Cortex of kidney (tissue), 1 donor: ENCODE measurements at places on chromosomes 4 and X.

DNA sequence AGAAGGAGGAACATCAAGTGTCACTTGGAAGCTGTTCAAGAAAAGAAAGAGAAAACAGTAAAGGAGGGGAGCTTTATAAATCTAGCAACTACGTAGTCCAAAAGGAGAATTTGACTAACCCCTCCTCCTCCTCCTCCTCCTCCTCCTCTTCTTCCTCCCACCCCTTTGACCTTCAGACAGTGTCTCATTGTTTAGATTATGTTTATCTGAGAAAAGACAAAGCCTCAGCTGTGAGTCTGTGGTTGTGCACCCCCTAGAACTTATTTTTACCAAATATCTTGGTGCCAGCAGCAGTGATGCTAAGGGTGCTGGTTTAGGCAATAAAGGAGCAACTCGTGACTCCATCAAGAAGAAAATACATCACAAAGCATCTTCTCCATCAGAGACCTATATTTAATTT is 68.9 kb upstream of the BMP2K start:
- no peak for DNase-seq

GRCh38 chr4:30720661-30721184 is 554 bp downstream of the PCDH7 start:
- no peak for DNase-seq

- DNase-seq, result no peak
These were observed 199.7 kb downstream of the CRLF2 start for GRCh38 chrX:1012678-1013300.

GRCh38 chrX:68989865-68990606 is 161.2 kb downstream of the EFNB1 start:
- no peak for DNase-seq

DNA sequence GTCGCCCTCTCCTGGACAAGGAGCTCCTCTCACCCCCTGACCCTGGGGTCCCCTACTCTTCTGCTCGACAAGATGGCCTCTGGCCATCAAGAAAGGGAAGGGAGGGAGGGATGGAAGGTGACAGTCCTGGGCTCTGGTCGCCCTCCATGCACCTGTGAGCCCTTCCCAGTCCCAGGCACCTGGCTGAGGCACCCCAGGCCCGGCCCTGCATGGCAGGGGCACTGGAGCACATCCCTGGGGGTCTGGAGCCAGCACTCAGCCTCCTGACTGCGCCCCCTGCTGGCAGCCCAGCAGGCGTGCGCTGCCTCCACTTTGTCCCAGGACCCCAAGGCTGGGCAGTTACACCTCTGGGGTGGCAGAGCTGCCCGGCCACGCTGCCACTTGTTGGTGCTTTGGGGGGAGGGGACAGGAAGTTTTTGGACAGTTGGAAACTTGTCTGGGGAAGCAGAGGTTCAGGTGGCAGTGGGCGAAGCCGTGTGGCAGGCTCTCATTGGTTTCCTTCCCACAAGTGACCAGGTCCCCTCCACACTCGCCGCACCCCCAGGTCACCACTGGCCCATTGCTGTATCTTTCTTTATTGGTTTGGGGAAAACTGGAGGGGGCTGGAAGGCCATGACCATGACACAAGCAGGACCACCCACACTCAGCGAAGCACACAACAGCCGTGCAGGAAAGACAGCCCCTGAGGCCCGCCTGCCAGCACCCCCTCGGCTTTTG is 4.3 kb downstream of the PNCK start:
- no peak for DNase-seq

DNA sequence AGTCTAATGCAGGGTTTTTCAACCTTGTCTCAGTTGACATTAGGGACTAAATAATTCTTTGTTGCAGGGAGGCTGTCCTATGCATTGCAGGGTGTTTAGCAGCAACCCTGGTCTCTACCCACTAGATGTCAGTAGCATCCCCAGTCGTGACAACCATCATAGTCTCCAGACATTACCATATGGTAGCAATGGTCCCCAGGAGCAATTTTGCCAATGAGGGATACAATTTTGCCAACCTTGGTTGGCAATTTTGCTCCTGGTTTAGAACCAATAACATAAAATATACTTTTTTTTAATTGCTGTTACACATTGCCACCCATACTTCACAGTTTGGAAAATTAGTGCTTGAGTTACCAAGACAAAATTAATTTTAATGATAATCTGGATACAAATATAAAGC is 6.0 kb downstream of the EREG start:
- no peak for DNase-seq

DNA sequence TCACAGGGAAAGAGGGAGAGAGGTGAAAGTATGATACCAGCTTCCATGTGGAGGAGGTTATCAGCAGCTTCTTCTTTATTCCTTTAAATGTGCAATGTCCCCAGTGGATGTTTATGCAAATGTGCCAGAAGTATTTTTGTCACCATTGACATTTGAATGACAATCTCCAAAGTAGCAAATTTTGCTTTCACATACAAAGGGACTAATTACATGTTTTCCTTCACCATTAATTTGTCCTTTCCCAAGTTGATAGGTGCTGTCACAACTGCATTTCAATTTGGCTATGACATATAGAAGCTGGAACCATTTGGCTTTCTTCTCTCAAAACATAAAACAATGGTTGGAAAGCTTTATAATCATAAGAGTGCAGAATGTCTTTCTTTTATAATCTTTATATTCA is 469.0 kb upstream of the NWD2 start:
- DNase-seq, result no peak

DNA sequence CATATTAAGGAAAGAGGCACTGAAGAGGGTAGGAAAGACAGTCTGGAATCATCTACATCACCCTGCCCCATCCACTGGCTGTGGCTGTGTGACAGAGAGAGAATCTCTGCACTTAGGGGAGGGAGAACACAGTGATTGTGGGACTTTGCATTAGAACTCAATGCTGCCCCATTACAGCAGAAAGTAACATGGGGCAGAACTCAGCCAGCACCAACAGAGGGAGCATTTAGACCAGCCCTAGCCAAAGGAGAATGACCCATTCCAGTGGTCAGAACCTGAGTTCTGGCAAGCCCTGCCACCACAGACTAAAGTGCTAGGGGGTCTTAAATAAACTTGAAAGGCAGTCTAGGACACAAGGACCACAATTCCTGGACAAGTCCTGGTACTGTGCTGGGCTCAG is 37.9 kb downstream of the ZNF330 start:
- DNase-seq, result no peak

DNA sequence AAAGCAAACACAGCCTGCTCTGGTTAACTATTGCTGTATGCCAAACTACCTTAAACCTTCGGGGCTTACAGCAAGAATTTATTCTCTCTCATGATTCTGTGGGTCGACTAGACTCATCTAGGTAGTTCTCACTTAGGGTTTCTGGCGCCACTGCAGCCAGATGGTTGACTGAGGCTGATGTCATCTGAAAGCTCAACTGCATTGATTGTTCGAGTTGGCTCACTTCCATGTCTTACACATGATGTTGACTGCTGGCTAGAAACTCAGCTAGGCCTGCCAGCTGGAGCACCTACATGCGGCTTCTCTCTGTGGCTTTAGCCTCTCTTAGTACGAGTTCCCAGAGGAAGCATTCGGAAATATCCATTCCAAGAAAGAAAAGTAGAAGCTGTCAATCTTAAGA is 103.2 kb downstream of the SRPX start:
- no peak for DNase-seq

DNA sequence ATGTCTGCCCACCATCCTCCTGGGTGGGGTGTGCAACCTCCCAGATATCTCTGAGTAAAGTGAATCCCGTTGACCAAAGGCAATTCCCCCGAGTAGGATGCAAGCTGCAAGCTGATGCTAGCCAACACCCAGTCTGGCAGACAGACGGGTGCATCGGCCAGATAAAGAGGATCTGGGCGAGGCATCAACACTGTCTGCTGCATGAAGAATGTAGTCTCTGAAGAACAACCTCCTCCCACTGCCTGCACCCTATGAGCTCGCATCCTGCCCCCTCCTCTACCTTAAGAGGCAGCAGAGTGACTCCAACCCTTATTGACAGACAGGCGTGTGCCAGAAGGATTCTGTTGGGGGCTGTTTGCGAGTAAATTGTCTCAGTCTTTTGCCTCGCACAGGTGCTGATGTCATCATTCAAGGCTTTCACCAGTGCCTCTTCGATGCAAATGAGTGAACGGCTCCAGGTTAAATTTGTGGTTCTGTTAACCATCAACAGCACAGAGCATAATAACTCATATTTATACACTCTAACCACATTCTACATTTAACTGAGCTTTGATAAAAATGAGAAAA is 546.9 kb downstream of the BCOR start:
- no peak for DNase-seq

DNA sequence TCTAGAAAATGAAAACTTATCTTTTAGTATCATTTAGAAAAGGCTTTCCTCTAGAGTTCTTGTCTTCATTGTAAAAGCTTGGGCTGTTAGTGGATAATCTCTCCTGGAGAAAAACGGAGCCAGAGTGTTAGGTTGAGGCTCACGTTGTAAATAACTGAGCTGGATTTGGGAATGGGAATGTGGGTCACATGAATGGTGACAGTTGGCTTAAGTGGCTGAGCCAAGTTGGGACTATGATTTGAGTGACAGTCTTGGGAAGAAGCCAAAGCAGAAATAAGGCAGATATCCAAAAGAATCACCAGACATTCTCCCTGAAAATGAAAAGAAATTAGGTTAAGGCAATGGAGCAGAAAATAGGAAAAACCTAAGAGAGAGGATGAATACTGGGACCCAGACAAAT is 33.6 kb upstream of the PDGFC start:
- no peak for DNase-seq

DNA sequence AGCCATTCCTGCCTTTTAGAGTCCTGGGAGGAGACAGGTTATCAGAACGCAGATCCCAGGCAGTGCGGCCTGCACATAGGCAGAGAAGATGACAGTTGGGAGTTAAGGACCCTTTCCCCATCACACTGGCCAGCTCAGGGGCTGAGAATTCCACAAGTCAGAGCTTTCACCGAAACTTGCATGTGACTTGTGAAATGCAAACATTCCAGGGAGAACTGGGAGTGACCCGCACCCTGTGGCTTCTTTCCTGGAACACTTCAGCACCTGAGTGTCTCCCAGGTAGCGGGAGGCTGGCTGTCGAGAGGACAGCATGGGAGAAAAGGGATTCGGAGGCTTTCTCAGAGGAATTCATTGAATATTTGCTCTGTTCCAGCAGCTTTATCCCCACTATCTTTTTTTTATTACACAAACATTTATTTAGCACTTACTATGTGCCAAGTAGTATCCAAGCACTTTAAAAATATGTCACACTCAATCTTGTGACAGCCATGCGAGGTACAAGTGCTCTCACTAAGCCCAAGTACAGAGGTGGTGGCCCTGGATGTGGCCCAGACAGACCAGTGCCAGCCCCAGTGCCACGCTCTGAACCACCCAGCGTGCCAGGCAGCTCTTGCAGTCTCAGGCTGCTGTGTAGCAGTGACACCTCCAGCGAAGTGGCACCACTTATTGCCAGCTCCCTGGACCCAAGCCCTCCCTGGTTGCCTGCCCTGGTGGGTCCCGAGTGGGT is 100.5 kb downstream of the PHKA2 start:
- no peak for DNase-seq

DNA sequence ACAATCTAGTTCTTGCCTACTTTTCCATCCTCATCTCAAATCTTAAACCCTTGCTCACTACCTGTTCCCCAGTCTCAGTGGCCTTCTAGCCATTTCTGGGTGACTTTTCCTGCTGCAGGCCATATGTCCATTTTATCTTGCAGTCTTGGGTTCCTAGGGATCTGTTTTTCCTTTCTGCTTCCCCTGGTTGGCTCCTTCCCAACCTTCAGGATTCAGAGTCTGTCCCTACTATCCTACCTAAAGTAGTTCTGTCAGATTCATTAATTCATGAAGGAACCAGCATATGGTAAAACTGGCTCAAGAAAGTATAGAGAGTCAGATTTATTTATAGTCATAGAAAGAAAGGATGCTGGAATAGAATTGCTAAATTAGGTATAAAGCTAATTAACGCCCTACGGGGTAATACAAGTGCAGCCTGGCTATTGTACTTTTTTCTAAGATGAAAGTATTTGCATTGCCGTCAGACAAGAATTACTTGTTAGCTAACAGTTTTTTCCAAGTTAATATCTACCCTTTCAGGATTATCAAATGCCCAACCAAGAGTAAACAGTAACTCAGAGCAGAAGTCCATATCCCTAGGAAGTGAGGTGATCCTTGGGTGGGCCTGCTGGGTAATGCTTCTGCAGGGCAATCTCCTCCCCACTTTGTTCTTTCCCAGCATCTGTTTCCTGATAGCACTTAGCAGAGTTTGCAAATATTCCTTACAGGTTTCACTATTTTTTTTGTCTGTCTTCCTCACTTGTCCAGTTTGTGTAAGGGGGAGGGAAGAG is 63.6 kb downstream of the REPS2 start:
- no peak for DNase-seq

DNA sequence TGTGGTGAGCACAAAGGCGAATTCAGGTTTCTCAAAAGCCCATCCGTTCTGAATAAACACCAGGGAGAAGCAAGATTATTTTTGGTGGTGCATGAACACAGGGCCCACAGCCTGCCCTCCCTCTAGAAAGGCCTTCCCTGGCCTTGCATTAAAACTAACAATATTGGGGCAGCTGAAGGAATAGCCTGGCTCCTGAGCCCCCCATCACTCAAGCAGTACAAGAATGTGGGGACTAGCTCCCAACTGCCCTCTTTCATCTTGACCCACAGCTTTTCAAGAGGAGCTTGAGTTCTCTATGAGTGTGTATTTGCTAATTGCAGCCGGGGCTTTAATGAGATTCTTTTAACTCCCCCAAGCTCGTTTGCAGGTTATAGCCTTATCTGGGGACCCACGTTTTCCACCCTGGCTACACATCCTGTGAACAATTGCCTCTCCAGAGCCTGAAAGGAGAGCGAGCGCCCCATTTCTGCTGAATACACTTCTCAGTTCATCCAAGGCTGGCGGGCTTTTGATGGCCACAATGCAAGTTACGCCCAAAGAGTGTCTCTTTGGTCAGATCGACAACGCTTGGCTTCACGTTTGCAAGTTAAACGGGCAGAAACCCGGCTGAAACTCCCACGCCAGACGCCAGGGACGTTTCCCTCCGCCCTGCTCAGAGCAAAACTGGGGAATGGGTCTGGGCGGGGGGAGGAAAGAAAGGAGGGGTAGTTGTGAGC is 4.7 kb upstream of the GSX2 start:
- DNase-seq, result no peak

- no peak for DNase-seq
These were observed 32.3 kb upstream of the BBS12 start for GRCh38 chr4:122700178-122700725.

DNA sequence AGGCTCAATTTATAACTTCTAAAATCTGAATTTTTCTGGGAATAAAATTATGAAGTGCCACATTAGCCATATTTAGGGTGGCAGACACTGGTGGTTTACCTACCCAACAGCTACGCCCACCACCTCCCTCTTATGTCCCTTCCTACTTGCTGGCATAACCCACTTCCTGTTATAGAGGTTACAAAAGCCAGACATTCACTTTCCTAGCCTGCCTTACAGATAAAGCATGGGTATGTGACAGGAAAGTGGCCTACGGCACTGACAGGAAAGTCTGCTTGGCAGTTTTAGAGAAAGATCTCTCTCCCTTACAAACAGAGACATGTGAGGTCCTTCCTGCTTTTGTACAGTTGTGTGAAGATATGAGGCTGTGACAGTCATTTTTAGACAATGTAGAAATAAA is 12.4 kb downstream of the DDX53 start:
- DNase-seq, result no peak
